Vagina (tissue), 2 donors: ENCODE measurements at places on chromosomes 2 and 18.

DNA sequence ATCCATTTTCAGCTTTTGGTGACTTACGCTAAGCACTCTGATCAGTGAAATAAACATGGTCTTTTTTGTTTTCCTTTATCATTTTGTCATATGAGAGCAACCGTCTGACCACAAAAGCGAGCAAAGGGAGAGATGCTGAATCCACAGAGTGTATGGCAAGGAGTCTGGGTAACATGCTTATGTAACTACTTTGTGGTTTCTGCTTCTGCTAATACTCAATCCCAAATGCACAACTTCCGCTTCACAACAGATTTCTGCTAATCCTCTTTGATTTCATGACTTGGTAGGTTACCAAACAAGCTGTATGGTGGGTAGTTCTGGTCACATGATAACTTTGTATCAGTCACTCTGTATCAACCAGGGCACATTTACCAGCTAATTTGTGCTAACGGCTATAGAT lies 908.4 kb upstream of the CRIM1 start:
- H3K4me3 ChIP-seq: no peak overlapping the region
- no peak for DNase-seq
- H3K4me1 ChIP-seq: no peaks in the 10 kb centered on the region
- H3K36me3 ChIP-seq: no peaks in the 10 kb centered on the region

- H3K27ac ChIP-seq: no peak overlapping the region
- no peaks in the 10 kb centered on the region for H3K36me3 ChIP-seq
- DNase-seq: no peak
- no peak overlapping the region for H3K4me3 ChIP-seq
These were observed 313.3 kb upstream of the GULP1 start for GRCh38 chr2:187978356-187978755.

GRCh38 chr2:235206980-235207579 lies 255.3 kb downstream of the SH3BP4 start:
- peaks cover 14% of the 10 kb centered on the region for H3K4me1 ChIP-seq
- peak; percentile 77 for DNase-seq
- no peaks in the 10 kb centered on the region for H3K36me3 ChIP-seq
- H3K27me3 ChIP-seq: no peaks in the 10 kb centered on the region
- no peak overlapping the region for H3K27ac ChIP-seq

DNA sequence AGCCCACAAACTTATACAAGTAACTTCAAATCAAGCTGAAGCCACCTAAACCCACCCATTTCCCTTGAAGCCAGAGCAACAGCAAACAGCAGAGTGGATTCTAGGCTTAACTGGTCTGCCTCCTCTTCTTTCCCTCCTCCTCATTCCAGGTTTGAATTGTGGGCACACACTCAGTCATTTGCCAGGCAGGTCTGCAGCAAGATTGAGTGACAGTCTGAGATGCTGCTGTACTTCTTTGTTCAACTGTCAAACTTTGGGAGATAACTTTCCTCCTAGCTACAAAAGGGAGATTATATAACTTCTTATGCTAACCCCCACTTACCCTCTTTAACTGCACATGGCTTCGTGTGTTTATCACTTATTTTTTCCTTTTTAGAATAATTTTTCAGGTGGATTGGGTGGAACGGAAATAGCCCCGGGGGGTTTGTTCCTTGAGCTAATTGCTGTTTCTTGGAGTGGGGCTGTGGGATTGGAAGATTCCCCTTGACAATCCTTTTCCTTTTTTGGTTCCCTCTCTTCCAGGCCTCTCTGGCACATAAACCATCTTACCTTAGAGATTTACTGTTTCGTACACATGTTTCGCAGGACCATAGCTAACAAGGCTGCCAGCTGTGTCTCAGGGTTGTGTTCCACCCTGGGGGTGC lies 55.0 kb downstream of the RNF144A start:
- DNase-seq: peak; percentile 79
- H3K27me3 ChIP-seq: no peaks in the 10 kb centered on the region
- no peak overlapping the region for H3K4me3 ChIP-seq
- H3K4me1 ChIP-seq: peaks cover 6% of the 10 kb centered on the region
- H3K27ac ChIP-seq: no peak overlapping the region

DNA sequence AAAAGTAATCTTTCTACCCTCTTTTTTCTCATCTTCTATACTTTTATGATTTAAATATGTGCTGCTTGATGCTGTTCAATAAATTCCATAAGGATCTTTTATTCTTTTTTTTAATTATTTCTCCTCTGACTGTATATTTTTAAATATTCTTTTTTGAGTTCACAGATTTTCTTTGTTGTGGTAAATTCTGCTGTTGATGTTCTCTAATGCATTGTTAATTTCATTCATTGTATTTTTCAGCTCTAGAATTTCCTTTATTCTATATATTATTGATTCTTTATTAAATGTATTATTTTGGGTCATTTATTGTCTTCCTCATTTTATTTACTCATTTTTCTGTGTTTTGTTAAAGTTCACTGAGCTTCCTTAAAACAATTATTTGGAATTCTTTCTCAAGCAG lies 260.9 kb downstream of the ZNF804A start:
- no peaks in the 10 kb centered on the region for H3K36me3 ChIP-seq
- H3K4me1 ChIP-seq: no peaks in the 10 kb centered on the region
- H3K4me3 ChIP-seq: no peak overlapping the region
- H3K27ac ChIP-seq: no peak overlapping the region
- DNase-seq: no peak

DNA sequence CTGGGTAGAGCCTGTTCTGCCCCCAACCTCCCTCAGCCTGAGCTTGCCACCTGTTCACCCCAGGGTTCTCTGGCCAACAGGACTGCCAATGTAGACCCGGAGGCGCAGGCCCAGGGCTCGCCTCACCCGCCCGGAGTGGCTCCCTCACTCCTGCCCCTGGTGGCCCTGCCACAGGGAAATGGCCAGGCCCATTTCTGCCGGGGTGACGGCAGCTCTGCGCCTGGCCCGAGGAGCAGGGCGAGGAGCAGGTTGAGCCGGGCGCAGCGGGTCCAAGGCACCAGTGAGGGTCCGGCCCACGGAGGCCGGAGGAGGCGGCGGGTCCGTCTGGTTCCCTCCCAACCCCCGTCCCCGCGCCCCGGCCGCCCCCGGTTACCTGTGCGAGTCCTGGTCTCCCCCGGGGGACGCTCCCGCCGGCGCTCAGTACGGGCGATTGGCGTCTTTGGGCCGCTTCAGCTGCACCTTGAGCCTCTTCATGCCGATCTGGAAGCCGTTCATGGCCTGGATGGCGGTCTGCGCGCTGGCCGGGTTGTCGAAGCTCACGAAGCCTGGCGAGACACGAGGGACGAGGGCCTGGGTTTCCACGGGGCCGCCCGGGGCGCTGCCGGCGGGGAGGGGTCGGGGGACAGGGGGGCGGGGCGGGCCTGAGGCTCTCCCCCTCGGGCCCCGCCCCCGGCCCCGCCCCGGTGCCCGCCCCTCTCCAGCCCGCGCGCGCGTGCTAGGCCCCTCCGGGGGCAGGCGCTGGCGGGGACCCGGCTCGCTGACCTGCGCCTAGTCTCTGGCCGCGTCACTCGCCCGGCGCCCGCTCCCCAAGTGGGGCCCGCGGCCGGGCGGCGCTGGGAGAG lies 312.0 kb downstream of the CELF4 start:
- no peak for DNase-seq
- H3K4me3 ChIP-seq: peak overlapping the region; percentile 33
- H3K27ac ChIP-seq: no peak overlapping the region
- H3K36me3 ChIP-seq: no peaks in the 10 kb centered on the region

DNA sequence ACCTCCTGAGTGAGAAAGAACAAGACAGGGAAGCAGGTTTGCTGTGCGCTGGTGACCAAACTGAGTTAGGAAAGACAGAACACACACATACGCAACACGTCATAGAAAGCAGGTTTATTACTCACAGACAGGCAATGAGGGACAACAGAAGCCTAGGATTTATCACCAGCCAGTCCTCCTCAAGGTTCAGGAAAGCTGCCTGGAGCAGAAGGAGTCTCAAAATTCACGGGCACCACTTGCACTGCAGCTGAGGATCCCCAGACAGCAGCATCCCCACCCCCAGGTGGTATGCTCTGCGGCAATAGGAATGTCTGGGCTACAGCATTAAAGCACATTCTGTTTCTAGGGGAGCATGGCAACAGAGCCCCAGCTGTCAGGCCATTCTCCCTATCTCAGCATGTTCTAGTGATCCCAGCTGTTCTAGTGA lies 284.4 kb upstream of the RGPD4 start:
- no peak overlapping the region for H3K4me3 ChIP-seq
- H3K4me1 ChIP-seq: no peaks in the 10 kb centered on the region
- no peaks in the 10 kb centered on the region for H3K27me3 ChIP-seq
- no peak overlapping the region for H3K27ac ChIP-seq

GRCh38 chr2:124153713-124154112 lies 128.6 kb downstream of the CNTNAP5 start:
- H3K36me3 ChIP-seq: no peaks in the 10 kb centered on the region
- DNase-seq: no peak
- no peaks in the 10 kb centered on the region for H3K4me1 ChIP-seq

DNA sequence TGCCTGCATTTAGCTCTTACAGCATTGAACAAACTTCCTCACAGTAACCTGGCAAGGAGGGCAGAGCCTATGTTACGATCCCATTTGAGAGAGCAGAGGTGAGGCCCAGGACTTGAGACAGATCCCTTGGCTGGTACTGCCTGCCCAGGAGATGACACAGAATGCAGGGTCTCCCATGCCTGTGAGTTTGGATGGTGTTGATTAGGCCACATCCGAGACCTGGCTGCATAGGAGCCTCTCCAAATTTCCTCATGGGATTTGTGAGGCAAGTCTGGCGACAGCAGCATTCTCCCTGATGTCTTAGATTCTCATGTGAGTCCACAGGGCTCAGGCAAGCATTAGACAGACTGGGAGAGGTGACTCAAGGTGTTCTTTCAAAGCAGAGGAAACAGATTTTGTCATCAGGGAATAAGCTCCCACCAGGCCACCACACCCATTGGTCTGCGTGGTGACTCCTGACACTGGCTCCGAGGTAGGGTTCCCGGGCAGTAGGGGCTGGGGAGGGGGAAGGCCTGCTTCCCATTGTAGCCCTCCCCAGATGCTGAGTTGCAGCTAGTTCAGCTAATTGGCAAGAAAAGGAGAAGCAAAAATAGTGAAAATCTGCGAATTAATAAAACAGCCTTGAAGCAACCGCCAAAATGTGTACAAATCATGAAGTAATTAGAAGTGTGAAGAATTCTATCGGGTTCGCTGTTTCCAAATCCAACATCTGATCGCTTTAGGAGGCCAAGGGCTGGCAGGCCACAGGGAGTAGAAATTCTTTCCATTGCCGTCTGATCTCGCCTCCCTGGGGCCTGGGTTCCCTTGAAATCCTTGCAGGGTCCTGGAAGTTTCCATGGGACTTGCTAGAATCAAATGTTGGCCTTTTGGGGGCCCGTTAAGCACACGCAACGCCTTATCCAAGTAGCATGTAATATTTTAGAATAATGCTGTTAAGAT lies 68.0 kb downstream of the MAPK4 start:
- no peaks in the 10 kb centered on the region for H3K4me1 ChIP-seq
- peak; percentile 34 for DNase-seq
- no peak overlapping the region for H3K27ac ChIP-seq
- no peaks in the 10 kb centered on the region for H3K27me3 ChIP-seq

- peak overlapping the region; percentile 89 for H3K4me3 ChIP-seq
- no peak for DNase-seq
- H3K27me3 ChIP-seq: no peaks in the 10 kb centered on the region
- peaks cover 39% of the 10 kb centered on the region for H3K4me1 ChIP-seq
- H3K27ac ChIP-seq: peak overlapping the region; percentile 97
These were observed 539 bp downstream of the LAPTM4A start for GRCh38 chr2:20050646-20051531.

DNA sequence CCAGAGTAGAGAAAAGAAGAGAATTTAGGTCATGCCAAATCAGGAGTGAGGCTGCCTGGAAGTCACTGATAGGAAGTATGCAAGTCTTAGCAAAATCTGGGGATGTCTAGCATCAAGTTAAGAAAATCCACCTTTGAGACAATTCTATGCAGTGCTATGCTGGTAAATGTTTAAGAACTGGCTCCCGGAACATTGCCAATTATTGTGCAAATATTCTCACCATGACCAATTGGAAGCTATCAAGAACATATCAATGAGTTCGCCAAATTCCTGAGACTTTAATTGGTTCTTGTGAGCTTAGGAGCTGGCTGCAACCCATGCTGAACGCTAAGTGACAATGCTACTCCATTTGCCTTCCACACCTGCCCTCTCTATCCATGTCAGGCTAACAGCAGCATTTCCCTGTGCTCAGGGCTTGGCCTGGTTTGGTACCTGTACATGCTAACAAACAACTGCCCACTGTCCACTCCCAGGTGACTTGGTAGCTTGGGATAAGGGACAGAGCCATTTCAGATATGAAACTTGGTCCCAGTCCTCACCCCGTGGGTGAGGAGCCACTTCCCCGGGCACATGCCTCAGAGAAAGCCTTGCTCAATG lies 172.9 kb upstream of the KLHL29 start:
- H3K4me3 ChIP-seq: no peak overlapping the region
- no peaks in the 10 kb centered on the region for H3K27me3 ChIP-seq
- H3K27ac ChIP-seq: no peak overlapping the region
- no peak for DNase-seq

GRCh38 chr2:37771600-37772088 lies 100.2 kb upstream of the CDC42EP3 start:
- H3K36me3 ChIP-seq: no peaks in the 10 kb centered on the region
- no peak for DNase-seq
- H3K4me3 ChIP-seq: no peak overlapping the region
- H3K4me1 ChIP-seq: peaks cover 29% of the 10 kb centered on the region

- no peaks in the 10 kb centered on the region for H3K4me1 ChIP-seq
- no peak overlapping the region for H3K27ac ChIP-seq
- no peak for DNase-seq
- H3K27me3 ChIP-seq: no peaks in the 10 kb centered on the region
- H3K36me3 ChIP-seq: no peaks in the 10 kb centered on the region
These were observed 23.2 kb upstream of the RNF103 start for GRCh38 chr2:86646865-86647264.
